ENCODE measurements at places on chromosomes 7 and 10. TPM values are rescaled to one million over a fixed set of nuclear protein-coding genes. Genes with fewer than 3 reads are reported as not detected.

The HTR5A gene
- not detected for total RNA-seq

The MMP21 gene
- total RNA-seq, result not detected

The ARID5B gene
- total RNA-seq, result 12.2 TPM

The OPN1SW gene
- total RNA-seq, result not detected

The TUBAL3 gene
- total RNA-seq, result 1.7 TPM

The CPEB3 gene
- 1.8 TPM for total RNA-seq

The FOXI2 gene
- not detected for total RNA-seq

The UCN3 gene
- not detected for total RNA-seq

The XRCC2 gene
- 2.1 TPM for total RNA-seq

GRCh38 chr7:27424749-27425148 lies 182.1 kb downstream of the EVX1 start:
- DNase-seq, result no peak

DNA sequence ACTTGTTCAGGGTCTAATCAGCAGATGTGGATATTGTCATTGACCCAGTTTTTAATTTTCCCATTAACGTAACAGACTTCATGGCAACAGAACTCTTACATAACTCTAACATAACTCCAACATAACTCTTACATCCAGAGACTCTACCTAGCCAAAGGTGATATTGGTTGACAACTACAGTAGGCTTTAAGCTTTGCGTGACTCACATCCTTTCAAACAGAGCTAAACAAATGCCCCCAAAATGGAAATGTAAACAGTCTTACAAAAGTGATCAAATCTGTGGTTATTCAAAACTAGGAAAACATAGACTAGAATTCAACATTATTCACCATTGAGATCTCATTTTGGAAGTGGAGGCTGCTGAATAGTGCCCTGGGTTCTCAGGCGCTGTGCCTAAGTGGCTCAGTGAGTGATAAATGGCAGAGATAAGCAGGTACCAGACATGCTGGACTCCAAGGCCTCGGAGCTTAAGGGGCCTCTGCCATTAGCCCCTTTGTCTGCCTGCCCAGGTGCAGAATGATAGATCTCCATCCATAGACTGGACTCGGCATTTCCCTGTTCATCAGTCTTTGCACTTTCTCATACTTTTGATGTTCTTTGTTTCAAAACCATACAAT lies 34.3 kb upstream of the BTBD16 start:
- no peak for DNase-seq

GRCh38 chr7:92464515-92464914 lies 13.2 kb downstream of the ERVW-1 start:
- no peak for DNase-seq

GRCh38 chr7:68041554-68041953 lies 1044.9 kb downstream of the TYW1 start:
- no peak for DNase-seq

GRCh38 chr10:24590697-24591457 lies 132.8 kb downstream of the ARHGAP21 start:
- no peak for DNase-seq

DNA sequence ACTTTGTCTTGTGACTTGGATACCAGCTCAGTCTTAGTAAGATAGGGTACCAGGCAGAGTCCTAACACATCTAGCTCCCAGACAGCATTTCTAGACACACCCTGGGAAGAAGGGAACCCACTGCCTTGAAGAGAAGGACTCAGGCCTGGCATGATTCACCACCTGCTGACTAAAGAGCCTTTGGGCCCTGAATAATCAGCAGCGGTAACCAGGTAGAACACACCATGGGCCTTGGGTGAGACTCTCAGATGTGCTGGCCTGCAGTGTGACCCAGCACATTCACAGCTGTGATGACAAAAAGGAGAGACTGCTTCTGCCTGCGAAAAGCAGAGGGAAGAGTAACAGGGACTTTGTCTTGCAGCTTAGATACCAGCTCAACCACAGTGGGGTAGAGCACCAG lies 10.4 kb upstream of the TNKS2 start:
- peak; percentile 40 for DNase-seq

DNA sequence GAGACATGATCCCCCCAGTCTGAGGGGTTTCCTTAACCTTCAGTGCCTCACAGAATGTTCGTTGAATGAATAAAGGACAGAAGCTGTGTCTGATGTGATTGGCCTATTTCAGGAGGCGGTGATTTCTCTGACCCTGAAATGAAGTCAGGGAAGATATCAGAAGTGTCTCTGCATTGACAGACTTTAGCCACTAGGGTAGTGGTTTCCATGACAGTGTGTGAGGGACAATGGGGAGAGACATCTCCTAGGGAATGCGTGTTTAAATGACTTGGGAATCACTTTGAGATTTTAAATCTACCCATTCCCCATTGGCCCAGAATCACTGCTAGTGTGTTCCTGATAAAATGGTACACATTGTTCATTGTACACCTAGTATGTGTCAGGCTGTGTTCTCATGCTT lies 132.0 kb downstream of the CFAP58 start:
- no peak for DNase-seq

- DNase-seq, result no peak
These were observed 83.3 kb downstream of the NT5C2 start for GRCh38 chr10:103109821-103110220.

DNA sequence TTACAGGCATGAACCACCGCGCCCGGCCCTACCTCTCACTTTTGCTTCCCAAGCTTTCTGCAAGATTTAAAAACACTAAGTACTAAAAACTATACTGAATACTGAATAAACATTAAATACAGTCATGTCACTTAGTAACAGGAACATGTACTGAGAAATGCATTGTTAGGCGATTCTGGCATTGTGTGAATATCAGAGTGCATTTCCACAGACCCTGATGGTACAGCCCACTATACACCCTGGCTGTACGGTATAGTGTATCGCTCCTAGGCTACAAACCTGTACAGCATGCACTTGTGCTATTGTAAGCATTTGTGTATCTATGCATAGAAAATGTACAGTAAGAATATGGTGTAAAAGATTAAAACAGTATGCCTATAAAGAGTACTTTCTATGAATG lies 29.1 kb downstream of the PDIA4 start:
- no peak for DNase-seq

DNA sequence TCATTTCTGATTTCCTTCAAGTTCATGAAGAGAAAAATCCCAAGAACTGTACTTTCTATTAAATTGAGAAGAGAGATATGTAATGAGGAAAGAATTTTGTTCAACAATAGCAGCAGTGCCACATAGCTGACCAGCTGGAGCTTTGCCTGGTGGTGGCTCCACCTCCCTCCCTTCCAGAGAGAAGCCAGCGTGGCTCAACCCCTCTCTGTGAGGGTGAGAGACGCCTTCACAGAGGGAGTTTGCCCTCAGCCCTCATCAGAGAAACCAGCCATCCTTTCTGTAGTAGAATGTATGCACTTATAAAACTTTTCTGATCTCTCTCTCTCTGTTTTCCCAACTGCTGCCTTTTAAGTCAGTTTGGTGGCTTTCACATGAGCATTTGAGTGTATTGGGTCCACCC lies 20.5 kb upstream of the COL1A2 start:
- peak; percentile 57 for DNase-seq

- DNase-seq, result no peak
These were observed 5.1 kb downstream of the VENTX start for GRCh38 chr10:133242611-133243356.

DNA sequence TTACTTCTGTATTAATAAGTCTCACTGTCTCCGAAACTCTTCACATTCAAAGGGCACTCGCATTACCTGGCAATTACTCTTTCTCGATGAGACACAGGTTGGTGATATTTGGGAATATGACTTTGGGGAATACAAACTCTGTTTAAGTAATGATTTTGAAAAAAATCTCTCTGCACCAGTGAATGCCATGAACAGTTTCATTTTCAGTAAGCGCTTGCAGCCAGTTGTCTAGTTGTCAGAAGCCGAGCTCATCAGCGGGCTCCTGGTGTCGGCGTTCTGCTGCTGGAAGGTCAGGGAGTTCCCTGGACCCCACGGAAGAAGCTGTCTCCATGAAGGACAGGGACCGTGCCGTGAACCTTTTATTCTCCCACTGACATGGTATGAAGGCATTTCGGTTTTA lies 57.7 kb downstream of the PTPRE start:
- DNase-seq, result no peak

DNA sequence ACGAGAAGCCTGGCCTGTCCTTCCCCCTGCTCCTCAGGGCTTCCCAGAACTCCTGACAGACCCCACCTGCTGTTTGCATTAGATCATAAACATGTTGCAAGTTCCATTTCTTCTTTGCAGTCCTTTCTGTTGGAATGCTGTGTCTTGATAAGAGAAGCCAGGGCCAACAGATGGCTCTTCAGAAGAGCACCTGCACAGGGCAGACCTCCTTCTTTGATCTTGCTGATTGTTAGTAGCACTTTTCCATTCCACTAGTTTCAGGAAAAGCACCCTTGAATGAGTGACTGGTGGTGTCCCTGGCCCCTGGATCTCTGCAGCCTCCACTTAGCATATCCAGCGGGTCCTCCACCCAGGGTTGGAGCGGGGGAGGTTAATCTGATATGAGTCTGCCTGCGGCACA lies 243.2 kb downstream of the GFRA1 start:
- no peak for DNase-seq

GRCh38 chr7:157250605-157251228 lies 86.1 kb upstream of the DNAJB6 start:
- DNase-seq, result peak; percentile 68

DNA sequence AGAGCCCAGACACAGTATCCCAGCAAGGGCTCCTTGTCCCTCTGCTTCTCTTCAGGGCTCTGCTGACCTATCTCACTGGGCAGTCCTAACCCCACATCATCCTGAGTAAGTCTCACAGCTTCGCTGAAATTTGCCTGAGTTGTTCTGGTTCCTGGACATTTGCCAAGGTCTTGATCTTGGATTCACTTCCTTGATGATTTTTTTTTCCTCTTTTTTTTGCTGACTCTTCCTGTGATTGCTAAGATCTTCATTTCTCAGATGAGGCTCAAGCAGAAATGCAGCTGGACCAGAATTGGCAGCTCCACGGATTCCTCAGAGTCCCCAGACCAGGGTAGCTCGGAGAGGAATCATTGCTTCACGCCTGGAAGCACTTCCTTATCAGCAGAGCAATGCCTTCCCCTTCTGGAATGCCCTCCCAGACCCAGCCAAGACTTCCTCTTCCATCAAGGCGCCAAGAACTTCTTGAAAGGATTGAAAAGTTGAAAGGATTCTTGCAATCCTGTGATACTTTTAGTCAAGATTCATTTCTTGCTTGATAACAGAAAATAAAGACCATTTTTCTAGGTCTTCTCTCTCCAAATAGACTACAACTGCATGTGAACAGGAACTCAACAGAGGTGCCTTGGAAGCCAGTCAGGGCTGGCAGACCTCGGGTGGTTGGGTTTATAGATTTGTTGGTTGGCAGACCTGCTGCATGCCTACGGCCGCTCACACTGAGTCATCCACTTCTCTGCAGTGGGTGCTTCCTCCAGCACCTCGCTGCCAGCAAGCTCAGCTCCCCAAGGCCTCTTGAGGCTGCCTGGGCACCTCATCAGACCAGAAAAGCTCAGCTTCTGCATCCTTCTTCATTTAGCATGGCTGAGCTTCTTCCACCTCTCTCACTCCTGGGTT lies 8.8 kb upstream of the AFAP1L2 start:
- peak; percentile 95 for DNase-seq
